ENCODE measurements at places on chromosomes 7 and 10.

- no peak for DNase-seq
These were observed 109.7 kb upstream of the PCBD1 start for GRCh38 chr10:70998086-70998485.

DNA sequence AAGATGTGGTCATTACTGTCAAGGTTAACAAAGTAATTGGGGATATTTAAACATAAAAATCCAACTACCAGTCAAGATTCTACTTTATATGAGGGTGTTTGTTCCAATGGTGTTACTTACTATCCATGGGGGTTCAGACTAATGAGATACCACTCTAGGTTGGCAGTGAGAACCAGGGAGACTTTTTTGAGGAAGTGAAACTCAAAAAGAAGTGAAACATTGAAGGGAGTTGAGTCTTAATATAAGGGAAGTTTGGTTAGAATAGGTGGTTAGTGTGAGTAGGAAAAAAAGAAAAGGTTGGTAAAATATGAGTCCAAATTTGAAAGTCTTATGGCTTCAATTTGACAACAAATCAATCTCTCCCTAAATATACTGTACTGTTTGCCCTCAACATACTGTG is 123.6 kb upstream of the ANK3 start:
- no peak for DNase-seq

- DNase-seq = no peak
These were observed 195.4 kb downstream of the COBL start for GRCh38 chr7:51121036-51121790.

- no peak for DNase-seq
These were observed 51.8 kb downstream of the TCF7L2 start for GRCh38 chr10:113001599-113002448.

DNA sequence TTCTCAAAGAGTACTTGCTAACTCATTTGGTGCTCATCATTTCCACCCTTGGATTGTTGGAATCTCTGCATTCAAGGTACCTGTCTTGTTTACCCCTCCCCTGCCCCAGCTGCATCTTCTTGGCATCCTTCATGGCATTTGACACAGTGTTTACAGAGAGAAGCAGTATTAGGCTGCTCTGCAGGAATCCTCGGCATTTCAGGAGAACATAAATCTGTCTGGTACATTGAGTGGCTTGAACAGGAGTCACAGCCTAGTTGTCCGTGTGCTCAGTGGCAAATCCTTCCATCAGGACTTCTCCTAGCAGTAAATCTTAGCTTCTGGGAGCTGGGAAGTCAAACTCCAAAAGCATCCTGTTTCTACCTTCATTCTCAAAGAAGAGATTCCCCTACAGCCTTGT is 136.8 kb upstream of the YAE1 start:
- DNase-seq = no peak

GRCh38 chr7:85184599-85185423 is 2.0 kb downstream of the SEMA3D start:
- DNase-seq = no peak

- no peak for DNase-seq
These were observed 165.6 kb downstream of the TPK1 start for GRCh38 chr7:144670218-144670617.

GRCh38 chr10:34587680-34588019 is 227.4 kb downstream of the PARD3 start:
- DNase-seq = no peak

DNA sequence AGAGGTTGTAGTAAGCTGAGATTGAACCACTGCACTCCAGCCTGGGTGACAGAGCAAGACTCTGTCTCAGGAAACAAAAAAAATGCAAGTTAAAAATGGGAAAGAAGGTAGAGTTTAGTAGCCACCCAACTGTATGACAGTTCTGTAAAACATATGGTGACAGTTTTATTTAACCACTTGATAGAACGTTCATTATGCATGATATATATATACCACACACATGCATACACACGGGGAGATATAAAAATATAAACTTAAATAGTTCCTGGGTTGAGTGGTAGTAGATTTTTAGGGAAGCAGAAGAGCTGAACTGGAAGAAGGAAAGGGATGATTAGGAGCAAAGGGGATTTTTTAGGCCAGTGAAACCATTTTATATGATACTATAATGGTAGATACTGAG is 120.0 kb downstream of the KMT2C start:
- DNase-seq = no peak

DNA sequence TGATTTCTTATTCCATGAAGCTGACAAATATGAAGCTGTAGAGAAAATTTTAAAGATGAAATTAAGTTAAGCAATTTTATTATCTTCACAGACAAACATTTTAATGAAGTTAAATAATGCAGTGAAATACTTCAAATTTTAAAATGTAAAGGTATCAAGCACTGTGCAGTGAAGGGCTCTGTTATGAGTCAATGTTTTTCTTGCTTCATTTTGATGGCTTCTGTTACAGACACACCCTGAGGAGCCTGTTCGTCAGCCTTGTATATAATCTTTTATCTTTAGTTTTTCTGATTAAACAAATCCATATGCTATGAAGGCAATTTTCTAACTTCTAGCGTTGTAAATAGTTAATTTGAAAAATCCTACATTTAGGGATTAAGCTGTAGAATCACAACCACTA is 18.5 kb downstream of the VSTM2A start:
- DNase-seq = no peak

DNA sequence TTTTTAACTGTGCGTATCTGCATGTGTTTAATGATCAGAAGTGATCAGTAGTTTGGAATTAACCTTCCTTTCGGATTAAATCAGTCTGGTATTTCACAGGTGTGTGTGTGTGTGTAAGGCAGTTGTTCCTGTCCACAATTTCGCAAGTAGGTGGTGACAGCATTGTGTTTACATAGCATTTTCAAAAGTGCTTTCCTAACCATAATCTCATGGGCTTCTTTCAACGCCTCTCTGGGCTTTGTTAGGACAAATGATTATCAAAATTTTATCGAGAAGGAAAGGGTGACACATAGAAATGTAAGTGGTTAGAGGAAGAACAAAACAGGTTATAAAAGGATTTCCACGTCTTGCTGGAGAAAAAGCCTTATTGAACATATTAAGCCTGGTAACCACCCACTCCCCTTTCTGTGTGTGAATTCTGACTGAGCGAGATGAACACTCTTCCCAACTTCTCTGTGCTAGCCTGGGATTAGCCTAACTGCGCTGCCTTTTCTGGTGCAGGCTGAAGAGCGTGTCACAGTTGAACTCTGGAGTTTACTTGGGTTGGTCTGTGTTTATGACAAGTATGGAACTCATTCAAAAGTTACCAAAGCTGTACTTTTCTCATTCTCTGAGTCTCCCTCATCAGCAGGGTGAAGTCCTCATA is 292.3 kb upstream of the PITRM1 start:
- no peak for DNase-seq

DNA sequence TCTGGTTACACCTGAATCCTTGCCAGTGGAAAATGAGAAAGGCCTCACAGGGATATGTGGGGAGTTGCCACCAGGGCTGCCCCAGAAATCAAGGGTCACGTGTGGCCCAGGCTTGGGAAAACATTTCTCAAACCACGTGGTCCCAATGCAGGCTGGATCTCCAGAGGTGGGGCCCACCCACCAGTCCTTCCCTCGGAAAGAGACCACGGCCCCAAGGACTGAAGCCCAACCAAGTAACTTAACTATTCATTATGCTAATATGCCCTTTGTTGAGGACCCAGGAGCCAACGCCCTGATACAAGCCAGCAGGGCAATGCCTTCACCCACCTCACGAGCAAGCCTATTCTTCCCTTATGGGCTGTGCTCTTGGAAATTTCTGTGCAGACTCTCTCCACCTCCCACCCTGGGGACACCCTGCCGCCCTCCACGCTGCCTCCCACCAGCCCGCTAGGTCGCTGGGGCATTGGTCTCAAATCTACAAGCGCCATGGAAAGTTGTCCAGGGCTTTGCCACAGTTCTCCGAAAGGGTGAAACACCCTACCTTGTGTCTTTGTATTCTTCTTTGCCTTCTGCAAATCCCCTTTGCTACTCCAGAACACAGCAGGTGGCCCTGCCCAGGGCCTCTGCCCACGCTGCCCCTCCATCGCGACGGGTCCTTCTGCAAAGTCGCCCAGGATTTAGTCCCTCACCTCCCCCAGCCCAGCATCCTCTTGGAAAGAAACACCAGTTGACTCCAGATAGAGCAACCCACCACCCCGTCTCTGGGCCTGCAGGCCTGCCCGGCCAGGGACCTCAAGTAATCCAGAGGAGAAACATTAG is 8.8 kb downstream of the TNS3 start:
- DNase-seq = no peak

DNA sequence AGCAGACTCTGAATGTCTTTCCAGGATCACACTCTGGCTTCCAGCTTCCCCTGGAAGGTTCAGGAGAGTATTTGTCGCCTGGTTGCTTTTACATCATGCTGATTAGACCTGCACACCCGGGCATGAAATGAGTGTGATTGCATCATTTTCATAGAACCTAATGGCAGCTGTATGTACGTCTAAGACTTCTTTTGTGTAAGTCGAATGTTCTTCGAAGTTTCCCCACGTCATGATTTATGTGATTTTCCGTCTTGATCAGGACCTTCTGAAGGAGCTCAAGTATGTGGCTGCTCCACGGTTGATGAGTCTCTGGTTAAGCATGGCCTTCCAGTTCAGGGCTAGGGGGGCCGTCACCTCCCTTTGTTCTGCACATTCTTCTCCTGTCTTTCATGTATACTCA is 4.5 kb downstream of the EIF4H start:
- DNase-seq = no peak

GRCh38 chr7:37759526-37759925 is 76.0 kb downstream of the GPR141 start:
- no peak for DNase-seq

DNA sequence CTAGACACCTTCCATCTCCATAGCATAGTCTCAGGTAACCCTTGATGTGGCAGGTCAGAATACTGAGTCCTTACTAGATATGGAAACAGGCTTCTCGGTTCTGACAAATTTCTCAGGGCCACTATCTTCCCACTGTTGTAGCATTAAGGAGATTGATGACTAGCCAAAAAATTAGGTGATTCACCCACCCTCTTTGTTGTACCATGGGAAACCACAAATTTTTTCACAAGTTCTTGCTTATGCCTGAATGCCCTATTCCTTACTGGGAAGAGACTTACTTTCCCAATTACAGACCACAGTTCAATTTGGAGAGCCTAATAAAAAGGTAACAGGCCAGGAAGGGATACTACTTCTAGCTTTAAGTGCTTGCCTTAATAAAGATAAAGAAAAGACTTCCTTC is 948.8 kb downstream of the GRM8 start:
- no peak for DNase-seq

DNA sequence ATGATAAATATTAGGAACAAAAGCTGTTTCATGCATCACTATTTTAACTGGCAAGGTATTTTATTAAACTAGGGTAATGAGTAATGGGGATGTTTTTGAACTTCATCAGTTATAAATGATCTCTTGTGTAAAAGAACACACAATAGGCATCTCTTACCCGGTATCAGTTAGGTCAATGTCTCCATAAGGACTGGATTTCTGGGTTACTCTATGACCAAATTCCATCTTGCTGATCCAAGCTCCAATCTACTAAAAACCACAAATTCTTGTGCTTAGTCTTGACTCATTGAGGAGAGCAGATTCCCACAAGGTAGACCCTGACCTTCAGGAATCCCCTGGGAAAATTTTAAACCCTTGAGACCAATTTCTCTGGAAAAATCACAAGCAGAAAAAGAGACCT is 1167.7 kb downstream of the XPNPEP1 start:
- no peak for DNase-seq

GRCh38 chr7:109213081-109213480 is 643.4 kb downstream of the DNAJB9 start:
- DNase-seq = no peak

DNA sequence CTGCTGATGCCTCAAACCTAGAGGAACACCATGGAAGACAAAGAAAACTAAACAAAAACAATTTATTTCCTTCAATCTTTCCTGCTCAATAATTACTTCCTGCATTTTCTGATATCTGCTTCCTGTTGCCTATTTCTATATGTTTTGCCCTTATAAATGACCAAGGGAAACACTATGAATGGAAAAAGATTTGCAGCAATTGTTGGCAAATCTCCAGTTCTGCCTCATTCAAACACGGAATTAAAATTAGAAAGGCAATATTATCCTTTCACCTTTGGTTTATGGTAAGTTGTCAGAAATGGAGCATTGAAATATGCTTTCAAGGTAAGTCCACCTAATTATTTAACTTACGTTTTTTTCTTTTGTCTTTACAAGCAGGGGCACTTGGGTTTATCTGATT is 552.2 kb upstream of the ANKRD30A start:
- no peak for DNase-seq

DNA sequence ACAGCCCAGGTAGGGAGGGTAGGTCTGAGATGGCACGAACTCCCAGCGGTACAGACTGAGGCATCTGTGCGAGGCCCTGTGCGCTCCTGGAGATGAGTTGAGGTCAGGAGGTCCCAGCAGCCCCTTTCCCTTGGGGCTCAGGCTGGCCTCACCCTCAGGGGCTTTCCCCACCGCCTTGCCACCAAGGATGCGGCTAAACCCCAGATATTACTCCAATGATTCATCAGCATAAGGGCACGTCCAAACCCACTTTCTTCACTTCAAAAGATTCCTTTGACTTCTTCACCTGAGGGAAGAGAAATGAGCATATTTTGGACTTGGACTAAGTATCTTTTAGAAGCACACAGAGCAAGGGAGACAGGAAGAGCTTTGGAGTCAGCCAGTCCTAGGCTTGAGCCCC is 20.3 kb downstream of the UROS start:
- no peak for DNase-seq

DNA sequence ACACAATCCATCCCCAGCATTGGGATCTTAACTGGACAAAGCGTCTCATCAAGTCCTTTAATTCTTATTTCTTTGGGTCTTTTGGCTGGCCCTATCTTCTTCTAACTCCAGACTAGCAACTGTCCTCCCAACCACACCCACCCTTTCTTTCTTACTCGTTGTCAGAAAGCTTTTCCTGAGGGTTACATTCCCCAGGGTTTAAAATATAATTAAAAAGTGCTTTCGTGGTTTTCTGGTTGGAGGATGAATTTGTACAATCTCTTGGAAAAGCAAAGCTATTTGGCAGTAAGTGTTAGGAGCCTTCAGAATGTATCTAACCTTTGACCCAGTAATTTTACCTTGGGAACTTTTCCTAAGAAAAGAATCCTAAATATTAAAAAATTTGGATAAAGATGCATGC is 10.4 kb upstream of the ITGB8 start:
- no peak for DNase-seq

GRCh38 chr10:2893158-2893845 is 174.0 kb upstream of the PFKP start:
- DNase-seq = no peak

DNA sequence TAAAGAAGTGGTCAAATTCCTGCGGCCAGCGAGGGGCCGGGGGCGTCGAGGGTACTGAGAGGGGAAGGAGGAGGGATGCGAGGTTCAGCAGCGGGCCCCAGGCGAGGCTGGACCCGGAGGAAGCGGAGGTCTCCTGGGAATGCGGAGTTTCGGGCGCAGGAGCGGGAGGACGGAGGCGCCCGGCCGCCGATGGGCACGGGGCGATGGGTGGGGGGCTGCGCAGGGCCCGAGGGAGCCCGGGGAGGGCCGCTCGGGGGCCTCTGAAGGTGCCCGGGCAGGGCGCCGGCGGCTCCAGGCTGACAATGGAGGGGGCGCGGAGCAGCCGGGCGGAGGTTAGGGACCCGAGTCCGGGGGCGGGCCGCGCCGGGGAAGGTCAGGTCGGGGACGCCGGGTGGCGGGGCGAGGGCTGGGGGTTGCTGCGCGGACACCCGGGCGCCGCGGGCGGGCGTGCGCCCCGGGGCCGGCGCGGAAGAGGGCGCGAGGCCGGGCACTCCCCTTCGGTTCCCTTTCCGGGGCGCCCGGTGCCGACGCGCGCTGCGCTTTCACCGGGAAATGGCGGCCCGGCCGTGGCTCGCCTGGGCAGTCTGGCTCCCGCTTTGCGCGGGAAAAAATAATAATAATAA is 683 bp downstream of the MACROH2A2 start:
- DNase-seq = no peak

All from esophagus squamous epithelium (tissue), 5 donors.